Fibroblast of skin of right biceps (primary cell): ENCODE measurements at places on chromosomes 5 and 9.
A peak's percentile ranks its signal among the peaks of the same experiment; 100 is the strongest.

DNA sequence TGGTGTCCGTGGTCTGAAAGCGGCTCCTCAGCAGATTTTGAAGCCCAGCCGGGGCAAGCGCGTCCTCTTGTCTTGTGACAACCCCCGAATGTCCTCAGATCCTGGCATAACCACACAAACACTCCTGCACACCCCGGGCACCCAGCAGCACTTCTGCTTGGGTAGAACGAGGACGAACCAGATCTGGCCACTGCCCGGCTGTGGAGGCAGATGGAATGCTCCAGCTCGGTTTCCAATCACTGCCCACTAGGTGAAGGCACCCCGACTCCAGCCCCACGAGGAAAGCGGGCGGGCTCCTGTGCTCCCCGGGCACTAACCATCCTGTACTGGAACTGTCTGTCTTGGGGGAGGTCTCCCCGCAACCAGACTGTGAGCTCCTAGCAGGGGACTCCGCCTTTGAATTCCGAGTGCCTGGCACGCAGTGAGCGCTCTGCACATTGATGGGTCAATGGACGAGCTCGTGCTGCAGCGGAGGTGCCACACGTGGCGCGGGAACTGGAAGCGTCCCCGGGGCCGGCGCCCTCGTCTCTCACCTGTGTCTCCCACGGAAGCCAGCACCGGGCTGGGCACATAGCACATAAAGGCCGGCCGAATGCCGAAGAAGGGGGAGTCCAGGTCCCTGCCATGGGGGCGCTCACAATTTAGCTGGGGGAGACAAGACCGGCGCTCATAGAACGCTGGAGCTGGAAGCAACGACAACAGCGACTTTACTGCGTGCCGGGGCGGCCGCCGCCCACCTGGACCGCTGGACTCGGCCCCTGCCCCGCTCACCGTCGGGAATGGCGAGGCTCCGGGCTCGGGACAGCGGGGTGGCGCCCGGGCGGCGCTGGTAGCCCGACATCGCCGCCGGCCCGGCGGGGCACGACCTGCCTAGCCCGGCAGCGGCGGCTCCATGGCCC is 608 bp downstream of the ENTR1 start:
- peak; percentile 35 for DNase-seq

DNA sequence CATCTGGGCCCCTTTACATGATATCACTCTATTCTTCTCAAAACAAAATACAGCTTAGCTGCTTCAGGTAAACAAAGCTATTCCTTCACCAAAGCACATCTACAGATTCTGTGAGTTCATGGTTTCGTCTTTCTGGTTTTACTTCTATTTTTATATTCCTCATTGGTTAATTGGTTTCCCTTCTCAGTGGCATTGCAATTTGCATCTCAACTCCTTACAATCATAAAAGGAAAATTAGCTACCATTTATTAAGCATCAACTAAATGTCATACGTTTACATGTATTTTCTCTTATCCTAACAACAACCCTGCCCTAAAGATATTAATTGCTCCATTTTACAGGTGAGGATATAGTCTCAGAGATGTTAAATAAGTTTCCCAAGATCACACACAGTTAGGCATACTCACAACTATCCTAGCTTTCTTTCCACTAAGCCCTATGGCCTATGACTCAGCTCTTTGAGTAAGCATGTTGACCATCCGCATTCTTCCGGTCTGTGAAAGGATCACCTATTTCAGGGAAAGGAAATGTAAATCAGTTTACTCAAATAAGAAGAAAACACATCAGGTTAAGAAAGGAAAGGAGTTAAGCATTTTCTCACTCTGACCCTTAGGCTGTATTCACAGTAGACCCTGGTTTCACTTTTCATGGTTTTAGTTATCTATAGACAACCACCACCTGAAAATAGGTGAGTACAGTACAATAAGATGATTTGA is 146.1 kb downstream of the CAAP1 start:
- DNase-seq, result peak; percentile 10

GRCh38 chr5:59596586-59597350 is 296.8 kb downstream of the PDE4D start:
- DNase-seq, result peak; percentile 76

DNA sequence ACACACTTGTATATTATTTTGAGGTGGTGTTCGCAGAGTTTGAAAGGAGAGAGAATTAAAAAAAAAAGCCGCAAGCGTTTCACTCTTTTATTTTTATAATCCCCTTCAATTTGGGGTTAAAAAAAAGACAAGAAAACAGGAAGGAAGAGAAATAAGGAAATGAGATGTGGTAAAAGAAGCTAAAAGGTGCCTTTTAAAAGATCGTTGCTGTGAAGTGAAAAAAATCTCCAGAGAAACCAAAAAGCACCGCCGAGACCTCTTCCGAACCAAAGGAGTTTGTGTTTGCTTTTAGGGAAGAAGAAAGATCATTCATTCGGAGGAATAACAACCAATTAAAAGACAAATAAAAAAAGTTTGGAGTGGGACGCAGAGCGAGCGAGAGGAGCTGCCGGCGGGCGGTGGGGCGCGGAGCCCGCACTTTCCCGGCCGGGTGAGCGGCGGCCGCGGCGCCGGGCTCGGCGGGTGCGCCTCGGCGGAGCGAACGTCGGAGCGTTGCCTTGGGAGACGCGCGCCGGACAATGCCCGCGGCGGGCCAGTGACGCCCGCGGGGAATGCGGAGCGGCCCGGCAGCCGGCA is 355 bp downstream of the TLE4 start:
- DNase-seq, result no peak

DNA sequence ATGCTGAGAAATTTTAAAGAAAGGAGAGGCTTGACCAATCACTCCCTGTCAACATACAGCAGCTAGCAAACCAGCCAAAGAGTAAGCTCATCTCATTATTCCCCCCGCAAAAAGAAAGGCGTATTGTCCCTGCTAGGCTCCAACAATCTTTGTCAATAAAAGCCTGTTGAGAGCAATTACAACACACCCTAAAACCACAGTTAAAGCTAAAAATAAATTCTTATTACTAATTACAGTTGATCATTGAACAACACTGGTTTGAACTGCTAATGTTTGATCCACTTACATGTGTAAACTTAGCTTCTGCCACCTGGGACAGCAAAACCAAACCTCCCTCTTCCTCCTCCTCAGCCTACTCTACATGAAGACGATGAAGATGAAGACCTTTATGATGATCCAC is 151.2 kb downstream of the TSSK1B start:
- no peak for DNase-seq

DNA sequence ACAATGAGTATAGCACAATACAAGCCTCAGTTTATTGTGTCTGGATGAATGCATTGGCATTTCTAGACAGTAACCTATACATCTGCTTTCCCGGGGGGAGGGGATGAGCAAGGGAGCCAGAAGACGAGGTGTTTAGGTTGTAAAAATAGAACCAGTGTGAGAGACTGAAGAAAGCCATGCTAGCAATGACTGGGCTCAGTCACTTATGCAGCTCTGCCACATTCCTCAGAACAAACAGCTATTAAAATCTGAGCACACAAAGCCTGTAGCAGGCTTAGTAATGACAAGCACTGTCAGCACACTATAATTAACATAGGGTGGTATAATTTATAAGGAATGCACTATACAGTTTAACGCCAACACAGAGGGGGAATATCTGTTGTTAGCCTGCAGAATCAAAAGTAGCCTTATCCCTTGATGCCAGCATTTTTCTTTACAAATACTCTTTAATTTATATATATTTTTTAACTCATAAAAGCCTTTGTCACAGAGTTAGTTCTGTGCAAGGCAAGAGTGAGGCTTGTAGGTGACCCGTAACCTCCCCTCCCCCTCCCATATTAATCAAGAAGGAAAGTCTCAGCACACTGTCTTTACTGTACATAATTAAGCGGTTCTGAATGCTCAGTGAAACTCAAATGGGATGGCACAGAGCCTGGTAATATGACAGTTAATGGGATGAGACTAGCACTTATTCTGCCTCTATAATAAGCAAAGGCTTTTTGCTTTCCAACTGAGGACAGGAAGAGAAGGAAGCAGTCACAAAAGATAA is 295.4 kb downstream of the CSNK1G3 start:
- peak; percentile 91 for DNase-seq

DNA sequence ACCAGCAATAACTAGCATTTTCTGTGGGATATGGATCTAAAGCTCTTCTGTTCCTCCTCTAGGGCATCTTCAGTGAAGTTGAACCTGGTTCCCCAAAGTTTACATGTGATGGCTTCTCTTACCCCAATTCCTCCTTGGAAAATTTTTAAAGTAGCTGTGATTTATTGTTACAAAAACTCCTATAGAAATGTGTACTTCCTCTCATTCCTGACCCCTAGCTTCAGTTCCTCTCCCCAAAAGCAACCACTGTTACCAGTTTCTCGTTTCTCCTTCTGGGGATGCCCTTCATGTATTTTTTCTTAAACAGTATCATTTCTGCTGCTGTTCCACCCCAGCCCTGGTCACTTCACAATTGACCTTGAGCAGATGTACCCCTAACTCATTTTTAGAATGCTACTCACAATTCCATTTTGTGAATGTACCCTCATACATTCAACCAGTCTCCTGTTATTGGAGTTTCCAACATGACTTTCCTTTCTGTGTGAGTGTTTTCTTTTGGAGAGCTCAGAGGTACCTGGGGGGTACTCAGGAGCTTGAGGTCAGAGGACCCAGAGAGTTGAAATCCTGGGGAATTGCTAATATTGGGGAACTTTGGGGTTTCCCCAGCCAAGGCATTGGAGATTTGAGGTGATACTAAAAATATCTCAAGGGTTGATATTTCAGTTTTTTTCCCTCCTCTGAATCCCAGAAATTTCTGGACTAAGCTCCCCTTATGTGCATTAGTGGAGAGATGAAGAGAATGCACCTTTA is 18.6 kb upstream of the GLRX start:
- DNase-seq, result no peak

- DNase-seq, result no peak
Measured at GRCh38 chr5:120101771-120102170, 362.3 kb upstream of the PRR16 start.

DNA sequence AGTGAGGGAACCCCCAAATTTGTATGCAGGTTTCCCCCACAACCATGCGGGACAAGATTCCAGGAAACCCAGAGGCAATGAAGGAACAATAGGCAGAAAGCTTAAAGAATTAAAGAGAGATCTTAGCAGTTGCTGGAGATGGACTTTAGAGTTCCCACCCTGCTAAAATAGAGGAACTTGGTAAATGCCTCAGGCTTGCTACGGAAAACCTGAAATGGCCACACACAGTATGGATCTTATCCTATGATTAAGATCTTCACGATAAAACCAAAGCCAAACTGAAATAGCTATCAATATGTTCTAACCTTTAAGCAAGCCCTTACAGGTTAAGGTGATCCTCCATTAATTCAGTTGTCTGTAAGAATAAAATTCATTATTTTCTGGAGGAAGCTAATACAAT is 148.3 kb downstream of the RANBP17 start:
- no peak for DNase-seq

GRCh38 chr9:133855802-133856521 is 117.8 kb upstream of the SARDH start:
- DNase-seq, result peak; percentile 60

GRCh38 chr5:16427587-16427986 is 38.0 kb downstream of the ZNF622 start:
- no peak for DNase-seq

DNA sequence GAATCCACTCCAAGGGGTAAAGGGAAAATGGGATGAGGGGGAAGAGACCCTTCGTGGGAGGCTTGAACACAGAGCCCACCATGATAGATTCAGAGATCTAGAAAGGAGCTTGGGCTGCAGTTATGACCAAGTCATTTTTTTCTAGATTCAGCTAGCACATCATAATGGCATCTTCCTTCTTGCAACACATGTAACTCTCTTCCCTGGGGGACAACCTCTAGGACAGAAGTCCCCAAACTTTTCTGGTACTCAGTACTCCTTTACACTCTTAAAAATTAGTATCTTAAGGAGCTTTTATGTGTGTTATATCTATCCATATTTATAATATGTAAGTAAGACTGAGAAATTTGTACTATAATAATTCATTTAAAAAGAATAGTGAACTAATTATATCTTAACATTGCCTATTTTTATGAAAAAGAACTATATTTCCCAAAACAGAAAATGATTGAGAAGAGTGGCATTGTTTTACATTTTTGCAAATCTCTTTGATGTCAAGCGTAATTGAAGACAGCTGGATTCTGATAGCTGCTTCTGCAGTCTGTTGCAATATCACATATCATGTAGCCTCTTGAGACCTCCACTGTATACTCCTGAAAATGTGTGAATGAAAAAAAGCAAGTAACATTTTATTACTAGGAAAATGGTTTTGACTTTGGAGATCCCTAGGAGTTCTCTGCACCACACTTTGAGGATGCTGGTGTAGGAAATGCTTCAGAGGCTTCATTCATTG is 875 bp downstream of the ACO1 start:
- DNase-seq, result peak; percentile 7

DNA sequence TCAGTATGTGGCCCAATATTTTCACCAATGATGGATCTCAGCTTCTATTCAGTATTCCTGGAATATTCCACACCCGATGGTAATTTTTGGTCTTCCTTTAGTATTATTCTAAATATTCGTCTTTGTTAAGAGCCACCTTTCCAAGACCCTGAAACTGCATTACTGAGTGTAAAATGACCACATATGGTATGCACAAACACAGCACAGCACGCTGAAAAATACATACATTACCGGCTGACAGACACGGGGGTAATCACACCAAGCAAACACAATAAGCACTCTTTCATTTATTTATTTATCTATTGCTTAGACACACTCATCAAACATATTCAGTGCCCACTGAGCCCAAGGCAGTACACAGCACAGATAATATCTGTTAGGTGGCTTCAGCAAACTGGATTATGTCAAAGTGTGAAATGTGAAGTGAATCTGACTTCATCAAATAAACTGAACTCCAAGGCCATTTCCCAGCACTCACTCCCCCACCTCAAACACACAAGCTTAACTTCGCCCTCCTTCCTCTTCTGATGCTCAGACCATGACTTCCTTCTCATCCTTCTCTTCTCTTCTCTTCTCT is 1637.8 kb upstream of the C9orf72 start:
- no peak for DNase-seq

- DNase-seq, result no peak
Measured at GRCh38 chr9:92393686-92394085, 10.7 kb downstream of the OGN start.

GRCh38 chr5:177474846-177475562 is 1.6 kb upstream of the DBN1 start:
- DNase-seq, result no peak

- no peak for DNase-seq
Measured at GRCh38 chr9:19927560-19927959, 138.7 kb upstream of the SLC24A2 start.

DNA sequence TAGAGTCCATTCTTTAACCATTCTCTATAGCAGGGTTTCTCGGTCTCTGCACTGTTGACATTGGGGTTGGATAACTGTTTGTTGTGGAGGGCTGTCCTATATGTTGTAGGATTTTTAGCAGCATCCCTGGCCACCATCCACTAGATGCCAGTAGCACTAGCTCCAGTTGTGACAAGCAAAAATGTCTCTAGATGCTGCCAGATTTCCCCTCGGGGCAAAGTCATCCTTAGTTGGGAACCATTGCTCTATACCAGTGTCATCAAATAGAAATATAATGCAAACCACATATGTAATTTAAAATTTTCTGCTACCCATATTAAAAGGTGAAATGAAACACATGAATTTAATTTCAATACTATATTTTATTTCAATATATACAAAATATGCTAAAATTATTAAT is 2.9 kb downstream of the TTC23L start:
- no peak for DNase-seq

- DNase-seq, result no peak
Measured at GRCh38 chr9:28270156-28270555, 696.9 kb upstream of the C9orf72 start.

GRCh38 chr9:98263482-98264357 is 8.3 kb upstream of the TBC1D2 start:
- peak; percentile 75 for DNase-seq
